NCI-H1105 treated with DMSO at 0.1 percent for 48 hours (cell line): ENCODE measurements at places on chromosomes 6 and 20.

DNA sequence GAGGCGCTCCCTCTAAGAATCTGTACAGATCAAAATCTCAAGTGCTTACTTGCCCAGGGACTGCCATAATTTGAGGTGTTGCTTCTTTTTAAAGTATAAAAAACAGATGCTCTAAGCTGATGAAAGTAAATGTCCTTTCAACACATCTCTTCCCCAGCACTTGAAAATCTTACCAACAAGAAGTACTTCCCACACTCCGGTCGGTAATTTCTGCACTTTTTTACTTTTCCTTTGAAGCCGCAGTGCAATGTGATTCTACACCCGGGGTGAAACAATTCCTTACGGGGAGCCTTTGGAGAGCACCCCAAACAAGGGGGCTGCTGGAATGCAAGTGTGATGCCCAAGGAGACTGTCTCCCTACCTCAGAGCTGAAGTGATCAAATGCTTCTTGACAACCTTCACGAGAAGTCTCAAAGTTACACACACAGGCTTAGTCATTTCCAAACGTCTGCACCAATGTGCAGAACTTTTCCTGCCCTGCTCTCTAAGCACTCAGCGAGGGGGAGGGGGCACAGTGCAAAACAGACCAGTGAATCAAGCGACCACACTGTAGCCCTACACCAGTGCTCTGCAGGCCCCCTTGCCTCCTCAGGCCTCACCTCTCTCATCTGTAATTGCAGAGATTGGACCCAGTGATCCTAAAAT lies 56.7 kb downstream of the ATXN1 start:
- no peak for DNase-seq

DNA sequence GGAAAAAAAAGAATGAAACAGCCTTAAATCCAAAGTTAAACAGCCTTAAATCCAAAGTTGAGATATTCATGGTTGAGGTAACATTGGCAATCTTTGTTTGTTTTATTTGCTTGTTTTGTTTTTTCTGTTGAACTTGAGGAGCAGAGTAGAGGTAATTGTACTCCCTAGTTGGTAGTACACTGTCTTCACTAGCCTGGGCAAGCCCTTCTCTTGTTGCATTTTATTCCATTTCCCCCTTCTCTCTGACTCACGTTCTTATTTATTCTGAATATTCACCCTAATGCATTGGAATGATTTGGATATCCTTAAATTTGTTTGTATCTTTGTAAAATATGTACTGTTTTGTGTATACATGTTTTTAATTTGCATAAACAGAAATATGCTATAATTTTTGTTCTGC lies 397.6 kb downstream of the CDC5L start:
- DNase-seq: no peak

GRCh38 chr6:134436950-134437349 lies 119.0 kb upstream of the SGK1 start:
- DNase-seq: no peak

DNA sequence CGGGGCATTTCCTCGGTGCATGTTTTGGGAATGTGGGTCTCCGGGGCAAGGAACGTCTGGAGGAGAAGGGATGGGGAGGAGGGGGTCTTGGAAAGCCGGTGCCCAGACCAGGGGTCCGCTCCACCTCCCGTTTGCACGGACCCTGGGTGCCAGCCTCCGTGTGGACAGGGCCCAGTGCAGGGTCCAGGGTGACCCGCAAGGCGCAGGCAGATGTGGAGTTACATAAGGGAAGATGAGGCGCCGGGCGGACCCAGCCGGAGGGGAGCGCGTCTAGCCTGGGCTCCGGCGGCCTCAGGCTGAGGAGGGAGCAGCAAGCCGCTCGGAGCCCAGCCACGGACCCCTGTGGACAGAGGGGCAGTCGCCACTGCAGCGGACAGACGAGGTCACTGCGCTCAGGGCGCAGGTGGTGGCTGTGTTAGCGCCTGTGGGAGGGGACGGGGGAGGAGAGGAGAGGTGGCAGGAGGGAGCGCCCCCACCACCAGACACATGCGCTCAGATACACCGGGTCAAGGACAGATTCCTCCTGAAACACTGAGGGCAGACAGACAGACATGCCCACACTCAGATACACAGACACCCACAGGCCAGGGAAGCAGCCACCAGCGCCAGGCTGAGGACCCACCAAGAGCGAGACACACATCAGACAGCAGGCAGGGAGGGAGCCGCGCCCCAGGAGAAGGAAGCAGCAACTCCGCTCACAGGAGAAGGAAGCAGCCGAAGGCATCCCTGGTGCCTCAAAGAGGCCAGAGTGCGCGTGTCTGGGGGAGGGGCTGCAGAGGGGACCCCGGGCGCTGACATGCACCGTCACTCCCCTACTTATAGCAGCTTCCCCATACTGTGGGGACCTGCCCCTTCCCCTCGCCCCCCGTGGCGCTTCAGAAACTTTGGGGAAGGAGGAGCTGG lies 839 bp upstream of the HRH3 start:
- DNase-seq: no peak

GRCh38 chr6:53299331-53300005 lies 49.3 kb downstream of the ELOVL5 start:
- no peak for DNase-seq

DNA sequence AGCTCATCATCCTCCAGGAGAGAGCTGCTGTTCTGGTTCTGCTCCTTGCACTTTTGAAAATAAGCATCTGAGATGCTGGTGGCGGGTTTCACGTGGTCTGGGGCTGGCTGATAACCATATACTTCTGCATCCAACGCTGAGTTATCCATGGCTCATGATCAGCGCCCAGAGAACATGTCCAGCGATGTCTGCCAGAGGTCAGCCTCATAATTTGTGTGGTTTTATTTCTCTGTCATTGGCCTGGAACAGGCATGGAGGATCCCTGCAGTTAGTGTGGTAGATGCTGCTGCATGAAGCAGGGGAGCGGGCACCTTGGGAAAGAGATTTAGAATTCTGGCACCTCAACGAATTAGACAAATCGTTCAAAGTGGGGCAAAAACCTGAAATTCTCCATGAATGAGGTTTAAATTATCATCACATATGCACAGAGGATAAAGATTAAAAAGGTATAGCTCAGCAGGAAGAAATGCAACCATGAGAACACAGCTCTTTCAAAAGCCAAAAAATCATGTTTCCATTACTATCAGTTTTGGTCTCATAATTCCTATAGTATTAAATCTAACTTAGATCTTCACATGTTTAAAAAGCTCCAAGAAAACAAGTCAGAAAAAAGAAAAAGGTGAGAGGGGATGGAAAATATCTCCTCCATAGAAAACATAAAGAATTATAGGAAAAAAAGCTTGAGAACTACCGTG lies 157.2 kb downstream of the SOD2 start:
- no peak for DNase-seq
